Endothelial cell (in vitro differentiated cells): ENCODE measurements at places on chromosomes 1 and 21. TPM values are rescaled to one million over a fixed set of nuclear protein-coding genes. Genes with fewer than 3 reads are reported as not detected.

GRCh38 chr1:90114521-90115141 lies 119.7 kb downstream of the ZNF326 start:
- peak; percentile 18 for DNase-seq

Gene DCST2
- 2.8 TPM for total RNA-seq

Gene NLRP3
- total RNA-seq: 0.44 TPM

DNA sequence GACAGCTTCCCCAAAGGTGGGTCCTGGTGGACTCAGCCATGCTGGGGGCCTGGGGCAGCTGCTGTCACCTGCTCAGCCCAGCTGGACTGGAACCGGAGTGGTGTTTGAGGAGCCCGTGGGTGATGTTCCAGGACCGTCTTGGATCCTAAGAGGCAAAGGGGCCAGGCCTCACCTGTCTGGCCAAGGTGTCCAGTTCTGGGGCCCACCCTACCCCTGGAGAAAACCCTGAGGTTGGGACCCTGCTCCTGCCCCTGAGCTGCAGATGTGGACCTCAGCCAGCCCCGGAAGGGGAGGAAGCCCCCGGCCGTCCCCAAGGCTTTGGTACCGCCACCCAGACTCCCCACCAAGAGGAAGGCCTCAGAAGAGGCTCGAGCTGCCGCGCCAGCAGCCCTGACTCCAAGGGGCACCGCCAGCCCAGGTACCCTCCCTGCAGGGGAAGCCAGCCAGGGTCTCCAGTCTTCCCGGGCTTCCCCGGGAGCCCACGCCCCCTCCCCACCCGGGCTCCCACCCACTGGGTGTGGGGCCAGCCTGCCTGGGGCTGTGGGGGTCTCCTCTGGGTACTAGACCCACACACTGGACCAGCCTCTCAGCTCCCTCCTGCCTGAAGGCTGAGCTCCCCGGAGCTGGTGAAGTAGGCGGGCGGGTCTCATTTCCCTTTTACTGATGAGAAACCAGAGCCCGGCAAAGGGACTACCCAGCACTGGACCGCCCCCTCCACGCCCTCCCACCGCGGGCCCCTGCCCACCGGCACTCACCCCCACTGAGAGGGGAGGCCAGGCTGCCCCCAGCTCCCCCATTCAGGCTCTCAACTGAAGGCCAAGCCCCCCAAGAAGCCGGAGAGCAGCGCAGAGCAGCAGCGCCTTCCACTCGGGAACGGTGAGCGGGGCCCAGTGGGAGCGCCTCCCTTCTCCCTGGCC lies 1.3 kb downstream of the AIRE start:
- DNase-seq: no peak

Gene CFAP74
- total RNA-seq: not detected

Gene GUCA2B
- not detected for total RNA-seq

Gene RSPH1
- total RNA-seq: 0.82 TPM

GRCh38 chr1:15998929-15999328 lies 5.1 kb upstream of the SRARP start:
- DNase-seq: no peak

DNA sequence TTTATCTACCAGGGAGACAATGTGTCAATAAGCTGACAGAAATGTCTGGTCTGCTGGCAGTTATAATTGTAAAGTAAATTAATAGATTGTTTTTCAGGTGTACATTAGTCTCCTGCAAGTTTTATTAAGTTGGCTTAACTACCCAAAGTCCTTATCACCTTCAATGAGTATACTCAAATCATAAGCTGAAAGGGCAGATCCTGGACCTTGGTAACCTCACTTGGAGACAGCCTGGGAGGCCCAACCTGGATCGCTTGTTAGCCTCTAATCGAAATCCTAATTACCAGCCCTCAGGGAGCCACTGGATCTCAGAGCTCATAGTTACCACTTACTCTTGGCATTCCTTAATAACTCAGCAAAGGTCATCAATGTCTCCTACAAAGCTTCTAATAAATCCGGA lies 49.7 kb downstream of the UCHL5 start:
- DNase-seq: no peak

DNA sequence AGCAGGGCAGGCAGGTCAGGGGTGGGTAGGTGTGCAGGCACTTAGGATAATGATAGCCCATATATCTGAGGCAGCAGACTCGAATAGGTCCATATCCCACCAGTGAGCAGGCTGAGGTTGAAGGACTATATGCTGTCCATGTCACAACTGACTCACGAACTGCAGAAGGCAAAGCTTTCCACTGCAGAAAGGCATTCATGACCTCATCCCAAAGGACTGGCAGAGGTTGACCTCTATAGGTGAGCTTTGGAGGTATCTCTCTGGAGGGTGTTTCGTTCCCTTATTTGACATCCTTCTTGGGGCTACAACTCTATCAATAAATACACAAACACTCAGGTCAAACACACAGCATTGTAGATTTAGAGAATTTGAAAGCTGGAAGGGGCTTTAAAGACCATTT lies 42.8 kb upstream of the MARK1 start:
- no peak for DNase-seq

GRCh38 chr21:33490991-33491372 lies 534 bp downstream of the DNAJC28 start:
- DNase-seq: no peak

- DNase-seq: no peak
These were observed 55.6 kb downstream of the COQ8A start for GRCh38 chr1:226995365-226996332.

Gene CNR2
- total RNA-seq: not detected

Gene RGS18
- total RNA-seq: not detected

DNA sequence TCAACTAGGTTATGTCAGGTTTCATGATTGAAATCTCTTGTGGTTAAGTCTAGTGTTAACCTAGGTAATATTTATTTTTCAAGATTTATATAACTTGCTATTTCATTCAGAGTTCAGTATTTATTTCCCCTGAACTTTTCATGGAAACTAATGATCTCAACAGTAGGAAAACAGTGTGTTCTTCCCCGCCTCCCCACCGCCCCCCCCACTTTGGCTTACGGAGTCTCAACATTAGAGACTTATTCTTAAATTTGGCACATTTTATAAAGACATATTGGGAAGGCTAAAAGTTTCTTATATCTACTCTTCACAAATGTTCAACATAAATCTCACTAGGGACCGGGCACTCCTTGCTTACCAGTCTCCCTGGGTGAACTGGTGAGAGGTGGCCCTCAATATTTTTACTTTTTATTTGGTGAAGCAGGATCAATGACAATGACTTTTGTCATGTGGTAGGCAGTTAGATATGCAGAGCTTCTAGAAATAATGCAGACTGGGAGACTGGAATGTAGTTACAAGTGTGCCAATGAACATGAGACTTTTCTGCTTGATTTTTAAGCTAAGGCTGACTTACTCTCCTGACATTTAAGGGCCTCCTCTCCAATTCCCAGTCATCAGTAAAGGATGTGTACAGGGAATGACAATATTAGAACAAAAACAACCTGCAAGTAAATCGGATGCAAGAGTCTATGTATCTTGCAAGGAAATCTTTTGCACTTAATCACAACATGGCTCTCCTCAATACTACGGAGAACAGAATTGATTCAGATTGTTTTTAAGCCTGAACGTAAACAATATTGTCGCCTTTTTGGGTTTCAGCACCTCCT lies 1.7 kb upstream of the MAN1A2 start:
- no peak for DNase-seq

DNA sequence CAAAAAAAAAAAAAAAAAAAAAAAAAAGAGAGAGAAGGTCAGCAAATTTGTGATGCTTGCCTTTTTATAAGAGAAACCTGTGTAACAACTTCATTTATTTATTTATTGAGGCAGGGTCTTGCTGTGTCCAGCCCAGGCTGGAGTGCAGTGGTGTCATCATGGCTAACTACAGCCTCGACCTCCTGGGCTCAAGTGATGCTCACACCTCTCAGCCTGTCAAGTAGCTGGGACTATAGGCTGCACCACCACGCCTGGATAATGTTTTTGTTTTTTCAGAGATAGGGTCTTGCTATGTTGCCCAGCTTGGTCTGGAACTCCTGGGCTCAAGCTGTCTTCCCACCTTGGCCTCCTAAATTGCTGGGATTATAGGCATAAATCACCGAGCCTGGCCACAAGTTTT lies 42.4 kb downstream of the DHCR24 start:
- no peak for DNase-seq

- DNase-seq: no peak
These were observed 272.9 kb downstream of the KAZN start for GRCh38 chr1:14871218-14871970.

Gene STYXL2
- 1.9 TPM for total RNA-seq

Gene S100A13
- total RNA-seq: 152 TPM

Gene GJA8
- not detected for total RNA-seq

GRCh38 chr1:210504286-210504685 lies 175.6 kb downstream of the HHAT start:
- DNase-seq: no peak

- no peak for DNase-seq
These were observed 21.9 kb downstream of the DPYD start for GRCh38 chr1:97898948-97899347.

DNA sequence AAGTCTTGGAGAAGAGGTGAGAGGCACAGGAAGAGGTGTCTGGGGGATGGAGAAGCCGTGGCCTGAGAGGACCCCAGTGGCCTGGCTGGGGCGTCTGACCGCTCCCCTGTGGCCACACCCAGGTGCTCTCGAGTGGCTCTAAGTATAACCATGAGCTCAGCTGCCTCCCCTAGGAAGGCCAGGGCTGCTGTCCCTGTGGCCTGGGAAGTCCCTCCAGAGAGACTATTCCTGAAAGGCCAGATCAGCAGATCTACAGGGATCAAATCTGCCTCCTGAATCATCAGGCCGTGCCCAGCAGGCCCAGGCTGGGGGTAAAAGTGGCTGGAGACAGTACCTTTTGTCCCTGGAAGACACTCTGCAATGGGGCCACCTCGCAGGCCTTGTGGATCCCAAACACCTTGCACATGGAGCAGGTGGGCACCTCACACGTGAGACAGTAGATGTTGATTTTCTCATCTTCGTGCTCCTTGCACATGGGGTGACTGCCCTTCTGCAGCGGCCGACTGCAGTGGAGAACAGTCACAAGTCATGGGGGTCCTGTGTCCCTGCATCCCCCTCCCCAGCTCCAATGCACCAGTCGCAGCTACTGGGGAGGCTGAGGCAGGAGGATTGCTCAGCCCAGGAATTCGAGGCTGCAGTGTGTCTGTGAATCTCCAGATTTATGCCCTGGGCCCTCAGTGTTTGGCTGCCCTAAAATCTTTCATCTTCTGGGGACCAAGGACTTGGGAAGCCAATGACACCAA lies 6.4 kb downstream of the TRIM63 start:
- no peak for DNase-seq

DNA sequence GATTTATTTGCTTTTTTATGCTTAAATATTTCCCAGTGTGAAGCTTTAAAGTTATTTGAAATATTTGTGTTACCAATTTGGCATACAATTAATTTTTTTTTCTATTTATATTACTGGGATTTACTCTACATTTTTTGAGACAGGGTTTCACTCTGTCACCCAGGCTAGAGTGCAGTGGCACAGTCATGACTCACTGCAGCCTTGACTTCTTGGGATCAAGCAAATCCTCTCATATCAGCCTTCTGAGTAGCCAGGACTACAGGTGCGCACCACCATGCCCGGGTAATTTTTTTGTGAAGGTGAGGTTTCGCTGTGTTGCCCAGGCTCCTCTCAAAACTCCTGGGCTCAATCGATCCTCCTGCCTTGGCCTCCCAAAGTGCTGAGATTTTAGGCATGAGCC lies 39.5 kb downstream of the BACH1 start:
- DNase-seq: no peak

Gene ZNF670
- 9.7 TPM for total RNA-seq

DNA sequence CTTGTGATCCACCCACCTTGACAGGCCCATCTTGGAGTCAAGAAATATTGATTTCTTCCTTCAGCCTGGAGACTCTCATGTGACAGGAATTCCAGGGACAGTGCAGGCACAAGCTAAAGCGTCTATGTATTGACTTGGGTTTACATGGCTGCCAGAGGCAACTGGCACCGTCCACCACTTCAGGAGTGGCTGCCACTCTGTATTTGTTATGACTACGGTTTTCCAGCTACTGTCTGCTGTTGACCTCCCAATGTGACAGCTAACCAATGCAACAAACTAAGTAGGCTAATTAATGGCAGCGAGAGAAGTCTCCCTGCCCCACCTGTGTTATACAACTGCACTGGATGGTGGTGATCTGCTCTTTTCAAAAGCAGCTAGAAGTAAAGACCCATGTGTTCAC lies 56.9 kb downstream of the CD58 start:
- DNase-seq: no peak

DNA sequence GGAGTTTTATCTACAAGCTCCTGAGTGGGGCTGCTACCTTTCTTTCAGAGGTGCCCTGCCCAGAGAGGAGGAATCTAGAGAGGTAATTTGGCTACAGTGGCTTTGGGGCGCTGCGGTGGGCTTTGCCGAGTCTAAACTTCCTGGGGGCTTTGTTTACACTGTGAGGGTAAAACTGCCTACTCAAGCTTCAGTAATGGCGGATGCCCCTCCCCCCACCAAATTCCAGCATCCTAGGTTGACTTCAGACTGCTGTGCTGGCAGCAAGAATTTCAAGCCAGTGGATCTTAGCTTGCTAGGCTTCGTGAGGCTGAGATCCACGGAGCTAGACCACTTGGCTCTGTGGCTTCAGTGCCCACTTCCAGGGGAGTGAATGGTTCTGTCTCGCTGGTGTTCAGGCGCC lies 43.9 kb downstream of the SWT1 start:
- DNase-seq: no peak

Gene KRTAP19-8
- total RNA-seq: not detected

DNA sequence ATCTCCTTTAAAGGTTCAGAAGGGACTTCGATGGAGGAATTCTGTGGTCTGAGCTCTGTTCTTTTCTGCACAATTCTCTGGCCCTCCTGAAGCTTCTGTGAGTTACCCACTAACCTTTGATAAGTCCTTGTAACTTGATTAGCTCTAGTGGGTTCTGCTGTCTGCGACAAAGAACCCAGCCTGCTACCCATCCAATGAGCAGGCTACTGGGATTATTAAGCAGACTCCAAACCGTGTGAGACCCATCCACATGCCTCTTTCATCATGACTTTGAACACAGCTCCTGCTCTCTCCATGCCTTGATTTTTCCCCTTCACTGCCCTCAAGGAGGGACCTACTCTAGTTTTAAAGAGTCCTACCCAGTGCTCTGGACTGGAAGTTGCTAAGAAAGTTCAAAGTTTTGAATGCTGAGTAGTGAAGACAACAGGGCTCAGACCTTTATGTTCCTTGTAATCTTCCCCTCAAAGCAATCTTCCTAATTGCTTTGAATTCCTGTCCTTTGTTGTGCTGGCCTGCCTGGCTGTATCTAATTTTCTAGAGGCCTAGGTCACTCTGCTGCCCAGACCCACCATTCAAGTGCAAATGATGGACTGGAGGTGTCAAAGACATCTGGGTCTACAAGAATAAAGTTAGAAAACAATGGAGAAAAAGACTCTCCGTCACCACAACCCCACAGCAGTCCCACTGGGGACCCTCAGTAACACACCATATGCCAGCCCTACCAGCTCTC lies 146.9 kb downstream of the RHOU start:
- no peak for DNase-seq

- DNase-seq: no peak
These were observed 145.2 kb downstream of the FOXD2 start for GRCh38 chr1:47582891-47583608.

DNA sequence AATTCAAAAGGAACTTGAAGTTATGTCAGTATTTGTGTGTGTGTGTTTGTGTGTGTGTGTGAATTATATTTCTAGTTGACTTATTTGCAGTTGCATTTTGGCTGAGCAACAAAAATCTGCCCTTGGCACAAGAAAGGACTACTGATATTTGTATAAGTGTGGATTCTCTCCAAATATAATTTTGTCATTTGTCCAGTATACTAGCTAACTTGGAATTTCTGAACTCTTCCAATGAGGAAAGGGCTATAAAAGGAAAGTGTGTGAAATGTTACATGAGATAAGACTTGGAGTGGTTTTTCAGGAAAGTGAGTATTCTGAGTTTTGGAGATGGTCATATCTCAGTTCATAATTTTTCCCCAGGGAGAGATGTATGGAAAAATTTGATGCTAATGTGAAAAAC lies 1384.1 kb upstream of the B3GALT2 start:
- DNase-seq: no peak
